Activated naive CD4-positive, alpha-beta T cell treated with anti-CD3 and anti-CD28 coated beads, Interleukin-2, amount 10 ng/mL, durations not matched to agents 7 days and 5 days (primary cell): ENCODE measurements at places on chromosomes 5 and 9.

DNA sequence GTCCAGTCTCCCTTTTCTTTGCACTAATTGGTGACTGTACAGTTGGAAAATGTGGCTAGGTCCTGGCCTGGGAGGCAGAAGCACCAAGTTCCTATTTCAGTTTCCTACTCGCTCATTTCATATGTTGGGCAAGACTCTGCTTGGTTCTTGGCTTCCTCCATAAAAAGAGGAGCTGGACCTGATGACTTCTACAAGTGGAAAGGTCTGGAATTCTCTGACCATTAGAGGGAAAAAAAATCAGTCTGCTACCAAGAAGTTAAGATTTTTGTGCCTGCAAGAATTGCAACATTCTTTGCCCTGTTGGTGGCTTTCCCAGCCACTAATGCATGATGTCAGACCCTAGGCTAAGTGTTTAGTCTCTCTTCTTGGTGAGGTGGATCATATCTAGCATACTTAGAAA, 91.5 kb downstream of the WDR41 start:
- no peak for DNase-seq

DNA sequence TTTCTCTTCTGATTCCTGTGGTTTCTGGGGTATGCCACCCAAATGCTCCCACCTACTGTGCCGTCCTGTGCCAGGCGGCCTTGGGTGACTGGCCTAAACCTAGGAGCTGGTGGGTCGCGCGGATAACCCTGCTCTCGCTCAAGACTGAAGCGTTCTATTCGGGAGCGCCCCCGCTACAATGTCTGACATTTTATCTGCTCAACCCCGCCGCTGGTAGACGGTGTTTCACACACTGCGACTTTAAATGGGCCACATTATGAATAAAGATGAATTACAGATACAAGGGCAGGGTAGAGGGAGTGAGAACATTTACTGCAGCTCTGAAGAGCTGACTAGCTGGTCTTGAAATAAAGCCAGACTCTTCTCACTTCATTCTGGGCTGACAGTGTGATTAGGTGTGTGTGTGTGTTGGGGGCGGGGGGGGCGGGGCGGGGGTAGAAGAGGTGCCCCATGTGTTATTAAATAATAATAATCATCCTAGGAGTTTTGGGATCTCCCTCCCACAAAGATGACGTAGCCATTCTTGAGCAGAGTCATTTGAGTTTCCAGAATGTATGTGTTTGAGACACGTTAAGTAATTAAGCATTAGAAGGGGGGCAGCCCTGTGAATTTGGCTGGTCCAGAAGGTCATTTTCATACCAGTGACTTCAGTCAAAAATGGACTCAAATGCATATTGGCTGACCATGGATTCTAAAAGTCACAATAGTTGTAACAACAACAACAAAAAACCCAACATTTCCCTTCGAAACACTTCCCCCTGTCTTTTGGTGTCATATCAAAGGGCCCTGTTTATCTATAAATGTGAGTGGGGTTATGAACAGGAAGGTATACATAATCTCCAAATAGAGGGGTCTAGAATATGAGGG, 1.0 kb upstream of the PTCH1 start:
- DNase-seq, result no peak

- DNase-seq, result no peak
Observed at GRCh38 chr5:138024117-138024516, 8.8 kb downstream of the FAM13B start.

GRCh38 chr9:113519426-113520108, 56.0 kb downstream of the RGS3 start:
- DNase-seq, result no peak

DNA sequence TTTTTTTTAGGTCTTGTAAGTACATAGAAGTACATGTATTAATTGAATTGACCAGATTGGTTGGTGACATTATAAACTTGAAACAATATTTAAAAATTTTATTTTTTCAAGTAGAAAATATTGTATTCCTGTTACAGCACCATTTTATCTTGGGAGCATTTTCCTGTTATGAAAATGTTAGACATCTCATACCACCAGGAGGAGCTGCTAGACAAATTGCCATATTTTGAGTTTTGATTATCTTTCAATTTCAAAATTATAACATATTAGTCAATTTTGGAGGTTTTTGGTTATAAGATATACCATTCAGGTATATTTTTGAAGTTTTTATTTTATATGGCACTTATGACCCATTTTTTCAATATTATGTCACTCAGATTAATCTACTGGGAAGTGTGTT, 84.4 kb downstream of the CNTLN start:
- DNase-seq, result no peak
